ENCODE measurements at places on chromosomes 2 and 18.
A peak's percentile ranks its signal among the peaks of the same experiment; 100 is the strongest.

GRCh38 chr2:19982268-19982667 is 7.6 kb downstream of the WDR35 start:
- no peak for DNase-seq

- no peak for DNase-seq
Observed at GRCh38 chr2:52879561-52879960, 888.0 kb upstream of the CHAC2 start.

DNA sequence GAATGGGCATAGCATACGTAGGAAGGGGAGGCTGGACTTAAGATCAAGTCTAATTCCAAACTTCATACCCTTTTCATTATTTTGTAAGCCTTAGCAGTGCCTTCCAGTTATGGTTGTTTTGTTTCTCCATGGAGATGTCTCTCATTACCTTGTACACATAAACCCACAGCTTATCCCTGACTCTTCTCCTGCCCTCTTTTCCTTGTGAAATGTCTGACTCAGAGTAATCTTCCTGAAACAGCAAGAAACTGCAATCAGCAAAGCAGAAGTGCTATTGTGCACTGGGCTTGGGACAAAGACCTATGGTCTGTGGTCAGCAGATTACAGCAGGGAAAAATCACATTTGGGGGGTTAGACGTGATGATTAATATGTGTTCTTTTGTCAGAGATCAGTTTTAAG is 176.7 kb downstream of the IKZF2 start:
- DNase-seq = no peak

GRCh38 chr2:33437297-33437696 is 39.2 kb upstream of the RASGRP3 start:
- no peak for DNase-seq

GRCh38 chr2:237919593-237919992 is 47.2 kb upstream of the UBE2F start:
- DNase-seq = no peak

GRCh38 chr2:53233759-53234547 is 533.7 kb upstream of the CHAC2 start:
- DNase-seq = no peak

- DNase-seq = no peak
Observed at GRCh38 chr2:201471732-201472393, 20.3 kb downstream of the STRADB start.

- no peak for DNase-seq
Observed at GRCh38 chr18:76202322-76202721, 292.7 kb downstream of the ZNF516 start.

DNA sequence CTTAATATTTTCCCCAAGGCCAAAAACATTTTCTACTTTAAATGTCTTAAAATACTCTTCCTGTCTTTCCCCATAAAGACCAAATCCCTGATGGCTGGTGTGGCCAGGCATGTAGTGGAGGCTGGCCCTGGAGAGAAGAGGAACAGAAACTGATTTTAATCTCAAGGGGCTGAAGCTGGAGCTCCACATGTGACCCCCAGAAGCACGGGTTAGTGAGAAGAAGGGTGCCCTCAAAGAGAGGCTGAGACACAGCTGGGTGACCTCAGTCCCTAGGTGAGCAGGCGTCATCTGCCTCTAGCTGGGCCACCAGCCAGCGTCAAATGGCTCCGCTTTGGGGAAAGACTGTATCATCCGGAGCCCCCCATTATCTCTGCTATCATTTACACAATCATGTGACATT is 19.3 kb upstream of the TMEM18 start:
- no peak for DNase-seq

DNA sequence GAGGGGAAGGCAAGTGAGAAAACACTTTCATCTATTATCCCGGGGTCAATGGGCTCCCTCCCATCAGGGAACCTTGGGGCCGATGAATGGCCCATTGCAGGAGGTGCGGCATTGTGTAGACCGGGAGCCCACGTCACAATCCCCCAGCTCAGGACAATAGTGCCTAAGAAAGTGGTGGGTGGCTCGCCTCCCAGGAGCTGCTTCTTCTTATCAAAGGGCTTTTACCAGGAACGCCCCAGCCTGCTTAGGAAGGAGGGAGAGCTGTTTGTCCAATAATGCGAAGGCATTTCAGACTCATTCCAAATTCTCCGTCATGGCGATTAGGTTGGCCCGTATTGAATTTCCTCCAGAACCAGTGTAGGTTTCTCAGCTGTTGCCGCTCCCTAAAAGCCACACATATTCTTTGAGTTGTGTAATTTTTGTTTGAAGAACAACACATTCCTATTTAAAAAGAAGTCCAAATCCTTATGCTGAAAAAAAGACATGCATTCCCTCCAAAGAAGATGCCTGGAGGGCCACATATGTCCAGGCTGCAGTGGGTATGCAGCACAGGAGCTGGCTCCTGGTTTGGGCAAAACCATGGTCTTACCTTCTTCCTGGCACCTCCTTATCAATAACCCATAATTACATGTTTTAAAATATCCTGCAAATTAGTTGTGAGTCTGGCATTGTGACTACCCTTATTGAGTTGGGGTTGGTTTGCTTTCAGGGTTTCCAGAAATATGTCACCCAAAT is 264.7 kb downstream of the MYCN start:
- DNase-seq = no peak

- DNase-seq = no peak
Observed at GRCh38 chr2:236790963-236791362, 221.3 kb downstream of the ACKR3 start.

- DNase-seq = no peak
Observed at GRCh38 chr2:62964671-62965070, 86.0 kb upstream of the OTX1 start.

DNA sequence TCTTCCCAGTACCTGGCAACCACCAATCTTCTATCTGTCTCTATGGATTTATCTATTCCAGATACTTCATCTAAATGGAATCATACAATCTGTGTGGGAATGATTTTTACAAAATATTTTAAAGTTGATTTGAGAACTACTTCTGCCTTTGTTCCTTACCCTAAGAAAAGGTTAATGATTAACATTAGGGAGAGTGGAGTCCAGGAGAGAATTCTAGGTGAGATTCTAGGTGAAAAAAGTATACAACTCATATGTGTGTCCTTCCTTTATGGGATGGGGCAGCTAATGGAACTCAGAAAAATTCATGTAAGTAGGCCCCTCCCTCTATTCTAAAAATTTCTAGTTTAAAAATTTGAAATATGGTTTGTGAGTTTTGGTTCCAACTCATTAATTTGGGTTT is 35.9 kb upstream of the WDSUB1 start:
- no peak for DNase-seq

DNA sequence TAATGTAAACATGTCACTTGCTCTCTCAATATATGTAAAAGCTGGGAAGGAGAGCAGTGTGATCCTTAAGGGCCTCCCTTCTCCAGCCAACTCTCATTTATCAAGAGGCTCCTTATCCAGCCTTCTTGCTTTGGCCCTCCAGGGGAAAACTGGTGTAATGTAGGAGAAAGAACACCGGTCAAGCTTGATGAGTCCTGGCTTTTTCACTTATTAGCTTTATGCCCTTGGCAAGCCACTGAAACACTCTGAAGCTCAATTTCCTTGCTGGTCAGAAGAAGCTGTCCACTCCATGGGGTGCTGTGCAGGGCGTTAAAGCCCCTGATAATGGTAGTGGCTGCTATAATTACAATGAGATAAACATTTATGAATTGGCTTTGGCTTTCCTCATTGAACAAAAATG is 251.2 kb upstream of the RBBP8 start:
- DNase-seq = no peak

GRCh38 chr2:135820003-135820618 is 16.9 kb downstream of the LCT start:
- DNase-seq = no peak

GRCh38 chr2:68108120-68108519 is 45.3 kb upstream of the C1D start:
- no peak for DNase-seq

- no peak for DNase-seq
Observed at GRCh38 chr18:41134426-41134825, 820.6 kb upstream of the PIK3C3 start.

- no peak for DNase-seq
Observed at GRCh38 chr2:33570681-33571080, 28.4 kb downstream of the FAM98A start.

GRCh38 chr2:28277466-28277865 is 115.2 kb upstream of the FOSL2 start:
- DNase-seq = no peak

- DNase-seq = no peak
Observed at GRCh38 chr2:99338029-99338585, 918 bp downstream of the EIF5B start.

DNA sequence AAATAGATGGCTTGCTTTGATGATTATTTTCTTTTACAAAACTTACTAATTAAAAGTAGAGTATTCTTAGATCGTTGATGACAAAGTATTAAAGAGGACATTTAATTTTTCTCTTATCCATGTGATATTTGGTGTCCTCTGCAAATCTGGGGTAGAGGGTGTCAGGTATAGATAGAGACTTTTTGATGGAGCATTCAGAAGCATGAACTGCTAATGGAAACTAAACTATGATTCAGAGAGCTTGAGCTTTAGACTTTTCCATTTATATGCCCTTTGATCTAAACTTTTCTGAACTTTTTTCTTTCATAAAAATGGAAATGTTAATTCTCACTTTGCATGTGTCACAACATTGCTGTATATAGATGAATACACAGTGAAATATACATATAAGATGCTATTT is 619.7 kb downstream of the PLCL1 start:
- DNase-seq = no peak

DNA sequence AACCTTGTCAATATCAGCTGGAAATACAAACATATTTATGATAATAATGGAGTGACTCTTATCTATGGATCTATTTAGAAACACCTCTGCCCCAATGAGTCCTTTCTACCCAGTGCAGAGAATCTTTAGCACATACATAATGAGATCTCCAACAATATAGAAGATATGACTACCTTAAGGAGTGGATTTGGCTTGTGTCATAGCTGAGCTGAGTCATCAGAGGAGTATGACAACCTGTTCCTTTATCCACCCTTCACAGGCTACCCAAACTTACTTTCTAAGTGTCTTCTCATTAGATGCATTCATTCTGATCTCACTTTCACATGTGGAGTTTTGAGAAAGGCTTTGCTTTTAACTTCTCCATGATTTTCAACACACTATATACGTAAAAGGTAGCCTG is 1218.9 kb downstream of the DSC3 start:
- no peak for DNase-seq

DNA sequence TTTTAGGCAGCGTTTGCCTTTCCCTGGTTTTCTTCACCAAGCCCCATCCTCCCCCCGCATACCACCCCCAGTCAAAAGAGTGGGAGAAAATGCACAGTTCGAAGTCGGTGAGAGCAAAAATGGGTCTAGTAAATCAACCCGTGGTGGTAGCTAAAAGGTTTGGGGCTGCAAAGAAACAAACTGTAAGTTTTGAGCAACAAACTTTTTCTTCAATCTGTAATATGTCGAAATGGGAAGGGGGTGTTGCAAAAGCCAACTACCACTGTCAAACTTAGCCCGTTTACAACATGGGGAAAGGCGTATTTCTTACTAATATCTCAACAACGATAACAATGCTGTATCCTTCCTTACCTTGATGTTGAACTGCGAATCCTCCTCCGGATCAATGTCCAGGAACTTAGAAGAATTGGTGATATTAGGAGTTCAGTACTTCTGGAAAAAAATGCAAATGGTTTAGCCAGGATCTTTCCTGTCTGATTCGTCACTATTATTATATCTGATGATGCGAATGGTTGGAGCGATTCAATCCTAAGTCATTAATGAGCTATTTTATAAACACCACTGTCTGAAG is 2.4 kb upstream of the SATB2 start:
- DNase-seq = no peak

DNA sequence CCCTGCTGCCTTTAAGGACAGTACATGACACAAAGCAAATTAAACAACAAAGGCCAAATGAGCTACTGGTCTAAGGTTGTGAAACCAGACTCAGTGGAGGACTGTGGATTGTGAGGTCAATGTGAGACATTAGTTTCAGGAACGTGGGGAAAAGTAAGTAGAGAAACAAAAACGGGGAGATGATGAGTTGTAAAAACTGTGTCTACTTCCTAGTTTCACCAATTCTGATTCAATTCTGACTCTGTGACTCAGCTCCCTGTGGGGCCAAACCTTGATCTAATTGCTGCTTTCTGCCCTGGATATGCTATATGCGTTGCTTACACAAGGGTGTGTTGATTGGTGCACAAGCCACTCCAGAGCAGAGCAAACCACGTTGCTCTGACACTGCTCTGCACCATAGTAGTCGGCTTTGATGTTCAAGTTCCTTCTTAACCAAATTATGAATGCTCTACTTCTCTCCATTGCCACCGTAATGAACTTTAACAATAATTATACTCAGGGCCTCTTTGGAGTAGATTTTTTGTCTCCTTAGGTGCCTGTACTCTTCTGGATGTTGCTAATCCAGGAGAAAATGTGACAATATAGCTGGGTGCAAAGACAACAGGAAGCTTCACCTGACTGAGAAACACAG is 1640.1 kb upstream of the CELF4 start:
- DNase-seq = no peak

- peak; percentile 62 for DNase-seq
Observed at GRCh38 chr2:209473930-209474419, 50.1 kb downstream of the MAP2 start.

DNA sequence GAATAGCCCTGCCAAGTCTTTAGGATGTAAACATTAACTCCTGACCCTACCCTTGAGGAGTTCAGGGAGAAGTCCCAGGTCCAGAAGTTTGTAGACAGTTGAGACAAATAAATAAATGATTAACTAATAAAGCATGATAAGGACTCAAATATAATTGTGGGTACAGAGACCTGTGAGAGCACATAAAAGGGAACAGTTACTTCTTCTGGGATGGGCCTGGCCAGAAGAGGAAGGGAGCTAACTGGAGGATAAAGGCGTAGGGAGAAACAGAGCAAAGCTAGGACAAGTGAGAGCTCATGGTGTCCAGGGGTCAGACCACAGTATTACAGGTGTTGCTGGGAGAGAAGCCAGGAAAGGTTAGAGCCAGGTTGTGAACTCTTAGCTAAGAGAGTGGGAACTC is 3.0 kb downstream of the LCLAT1 start:
- no peak for DNase-seq

DNA sequence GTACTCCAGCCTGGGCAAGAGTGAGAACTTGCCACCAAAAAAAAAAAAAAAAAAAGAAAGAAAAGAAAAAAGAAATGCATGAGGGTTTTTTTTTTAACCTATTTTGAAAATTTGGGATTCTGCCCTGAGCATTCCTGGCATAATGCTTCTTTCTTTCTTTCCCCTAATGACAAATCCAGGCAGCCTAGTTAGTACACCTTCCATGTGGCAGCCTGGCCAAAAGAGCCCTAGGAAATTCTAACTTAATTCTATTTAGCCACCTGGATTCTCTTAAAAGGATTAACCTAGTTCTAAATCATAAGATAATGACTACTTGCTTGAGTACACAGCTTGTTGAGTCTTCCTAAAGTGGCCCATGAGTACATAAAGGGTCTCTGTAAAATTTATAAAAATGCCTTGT is 160.1 kb downstream of the THADA start:
- no peak for DNase-seq

Measured in NCI-H446 treated with DMSO at 0.1 percent for 48 hours (cell line).